ENCODE measurements at places on chromosomes 2 and 18. TPM values are rescaled to one million over a fixed set of nuclear protein-coding genes. Genes with fewer than 3 reads are reported as not detected.

- peak; percentile 89 for DNase-seq
Measured at GRCh38 chr2:69238449-69239031, 148.5 kb downstream of the GFPT1 start.

DNA sequence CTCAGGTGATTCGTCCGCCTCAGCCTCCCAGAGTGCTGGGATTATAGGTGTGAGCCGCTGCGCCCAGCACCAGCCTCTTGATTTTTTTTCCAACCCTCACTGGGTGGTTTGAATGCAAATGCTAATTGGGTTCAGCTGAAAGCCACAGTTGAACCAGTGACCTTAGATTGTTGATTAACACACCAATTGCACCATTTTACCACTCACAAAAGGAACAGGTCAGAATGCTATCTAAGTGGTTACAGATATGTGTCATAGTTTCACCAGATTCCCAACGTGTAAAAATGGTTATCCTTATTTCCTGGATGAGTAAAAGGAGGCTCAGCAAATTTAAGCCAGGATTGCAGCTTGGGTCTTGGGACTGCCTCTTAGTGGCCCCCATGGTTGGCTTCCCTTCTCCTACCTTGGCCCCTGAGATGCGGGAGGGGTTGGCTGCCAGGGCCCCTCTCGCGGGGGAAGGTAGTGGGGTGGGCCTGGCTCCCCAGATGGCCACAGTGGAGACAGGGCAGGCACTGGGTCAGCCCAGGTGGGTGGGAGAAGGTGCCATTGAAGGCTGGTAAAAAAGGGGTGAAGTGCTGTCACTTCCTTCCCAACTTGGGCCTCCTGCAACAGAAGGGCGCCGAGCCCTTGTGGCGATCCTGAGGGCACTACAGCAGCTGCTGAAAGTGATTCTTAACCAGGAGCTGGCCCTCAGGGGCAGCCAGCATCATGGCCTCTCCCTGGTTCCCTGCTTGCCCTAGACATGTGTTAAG lies 164.9 kb upstream of the HAAO start:
- DNase-seq: no peak

GRCh38 chr2:48173141-48173540 lies 266.8 kb upstream of the FBXO11 start:
- DNase-seq: no peak

DNA sequence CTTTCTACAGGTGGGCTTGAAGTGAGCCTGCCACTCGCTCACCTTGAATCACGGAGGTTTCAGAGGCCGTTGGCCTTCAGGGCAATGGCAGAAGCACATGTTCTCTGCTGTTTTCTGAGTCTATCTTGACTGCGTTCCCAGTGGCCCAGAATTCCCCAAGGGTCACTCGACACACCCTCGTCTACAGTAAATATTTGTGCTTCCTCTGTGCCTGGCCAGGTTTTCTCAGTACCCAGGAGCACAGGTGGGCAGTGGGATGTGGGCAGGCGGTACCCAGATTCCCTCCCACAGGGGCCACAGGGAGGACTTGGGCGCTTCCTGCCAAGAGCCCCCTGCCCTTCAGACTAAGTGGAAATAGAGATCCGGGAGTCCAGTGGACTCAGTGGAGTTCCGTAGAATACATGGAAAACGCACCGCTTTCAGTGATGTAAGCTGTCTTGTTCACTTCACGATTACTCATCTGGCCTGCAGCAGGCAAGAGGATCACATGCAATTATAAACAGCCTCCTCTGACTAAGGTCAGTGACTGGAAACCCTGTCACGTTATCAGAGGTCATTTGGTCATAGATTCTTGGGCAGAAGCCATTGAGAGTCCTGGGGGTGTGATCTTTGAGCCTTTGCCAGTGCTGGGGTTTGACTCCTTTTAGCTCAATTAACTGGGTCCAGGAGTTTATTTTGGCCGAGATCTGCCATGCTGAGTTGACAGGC lies 179.8 kb downstream of the NEDD4L start:
- peak; percentile 65 for DNase-seq

DNA sequence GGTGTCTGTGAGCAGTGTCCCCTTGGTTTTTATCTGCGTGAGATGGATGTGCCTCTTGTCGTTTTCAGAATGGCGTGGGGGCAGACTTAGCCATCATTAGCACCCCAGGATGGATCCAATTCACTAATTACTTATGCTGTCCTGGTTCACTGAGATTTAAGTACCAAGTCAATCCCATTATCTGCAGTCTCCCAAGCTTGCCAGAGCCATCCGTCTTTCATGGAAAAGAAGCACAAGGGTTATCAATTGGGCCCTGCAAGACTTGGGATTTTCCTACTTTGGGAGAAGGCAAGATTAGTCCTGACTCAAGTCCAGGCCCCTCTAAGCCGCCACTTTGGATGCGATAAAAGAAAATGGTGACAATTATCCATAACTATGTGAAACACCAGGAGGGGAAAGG lies 404.0 kb downstream of the TMEM182 start:
- no peak for DNase-seq

DNA sequence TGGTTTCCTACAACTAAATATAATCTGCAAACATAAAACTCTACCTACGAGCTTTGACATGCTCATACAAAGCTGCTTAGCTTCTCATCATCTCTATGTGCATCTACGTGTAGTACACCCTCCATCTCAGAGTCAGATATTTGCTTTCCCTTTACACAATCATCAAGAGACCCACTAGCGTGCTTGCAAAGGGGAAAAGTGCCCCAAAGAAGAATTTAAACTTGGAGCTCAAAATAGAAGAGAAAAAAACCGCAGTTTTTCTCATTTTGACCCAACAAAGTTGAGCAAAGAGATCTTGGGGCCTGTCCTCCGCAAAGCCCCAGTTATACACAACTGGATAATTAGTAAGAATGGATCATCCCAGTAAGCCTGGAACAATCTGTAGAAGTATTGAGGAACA lies 104.1 kb downstream of the PAX3 start:
- no peak for DNase-seq

SNORC gene
- polyA plus RNA-seq: 0.48 TPM

Data from AG04450 (cell line).